ENCODE measurements at places on chromosomes 2 and 18. TPM values are rescaled to one million over a fixed set of nuclear protein-coding genes. Genes with fewer than 3 reads are reported as not detected.

Gene PKP4
- 33.3 TPM for total RNA-seq

Gene PPP4R3B
- 74.9 TPM for total RNA-seq

Gene RBMS1
- total RNA-seq = 70.2 TPM

Gene SERPINB11
- not detected for total RNA-seq

Gene AOX1
- 23.6 TPM for total RNA-seq

Gene COLEC11
- 0.09 TPM for total RNA-seq

Gene CD8B2
- total RNA-seq = not detected

Gene EDAR
- not detected for total RNA-seq

Gene TEX44
- total RNA-seq = not detected

Gene SPP2
- total RNA-seq = not detected

Gene HRH4
- total RNA-seq = under 0.01 TPM

Gene NEU4
- total RNA-seq = not detected

Gene CENPA
- not detected for total RNA-seq

Gene STK17B
- 50.5 TPM for total RNA-seq

Gene KCNG2
- total RNA-seq = not detected

Gene CLK1
- 175 TPM for total RNA-seq

Data from fibroblast of the aortic adventitia (primary cell).